Bronchial epithelial cell (primary cell): ENCODE measurements at places on chromosomes 12 and 14.

DNA sequence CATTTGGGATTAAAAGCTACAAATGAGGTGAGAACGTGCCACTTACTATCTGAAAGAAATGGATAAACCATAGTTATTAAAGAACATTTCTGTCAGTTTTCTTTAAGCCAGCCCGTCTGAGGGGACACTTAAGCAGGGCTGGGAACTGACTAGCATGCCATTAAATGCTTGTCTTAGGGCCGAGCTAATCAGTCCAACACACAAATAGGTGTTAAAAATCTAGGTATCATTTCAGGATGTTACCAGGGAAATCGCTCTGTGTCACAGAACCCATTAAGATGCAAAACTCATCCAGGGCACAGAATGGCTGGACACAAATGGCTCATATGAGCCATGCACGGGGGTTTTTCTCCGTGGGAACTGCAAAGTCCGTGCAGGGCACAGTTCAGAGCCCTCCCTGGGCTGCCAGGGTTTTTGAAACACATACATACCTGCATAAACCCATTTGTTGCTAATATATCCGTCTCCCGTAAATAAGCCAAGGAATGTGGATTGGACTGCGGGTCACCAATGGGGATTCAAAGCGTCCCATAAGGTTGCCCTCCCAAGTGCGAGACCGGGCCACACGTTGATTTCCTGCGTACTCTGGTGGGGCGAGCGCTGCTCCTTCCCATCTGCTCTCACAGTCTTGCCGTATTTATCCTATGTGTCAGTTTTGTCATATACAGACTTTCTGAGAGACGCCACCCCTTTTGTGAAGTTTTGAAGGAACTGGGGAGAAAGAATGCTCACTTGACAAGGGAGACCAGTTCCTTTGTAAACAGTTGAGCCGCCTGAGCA is 5.4 kb upstream of the GSC start:
- DNase-seq, result no peak

DNA sequence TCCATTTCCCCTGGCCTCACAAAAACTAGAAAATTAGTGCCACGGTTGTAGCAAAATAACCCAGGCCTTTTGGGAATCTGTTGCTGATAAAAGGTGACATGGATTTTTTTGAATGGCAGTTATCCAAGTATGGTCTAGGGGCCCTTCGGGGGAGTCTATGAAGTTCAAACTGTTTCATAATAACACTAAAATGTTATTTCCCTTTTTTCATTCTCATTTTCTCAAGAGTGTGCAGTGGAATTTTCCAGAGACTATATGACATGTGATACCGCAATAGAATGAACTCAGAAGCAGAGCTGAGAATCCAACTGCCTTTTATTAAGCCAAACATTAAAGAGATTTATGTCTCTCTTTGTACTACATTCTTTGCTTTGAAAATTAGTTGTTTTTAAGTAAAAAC is 26.9 kb downstream of the GSTZ1 start:
- no peak for DNase-seq

DNA sequence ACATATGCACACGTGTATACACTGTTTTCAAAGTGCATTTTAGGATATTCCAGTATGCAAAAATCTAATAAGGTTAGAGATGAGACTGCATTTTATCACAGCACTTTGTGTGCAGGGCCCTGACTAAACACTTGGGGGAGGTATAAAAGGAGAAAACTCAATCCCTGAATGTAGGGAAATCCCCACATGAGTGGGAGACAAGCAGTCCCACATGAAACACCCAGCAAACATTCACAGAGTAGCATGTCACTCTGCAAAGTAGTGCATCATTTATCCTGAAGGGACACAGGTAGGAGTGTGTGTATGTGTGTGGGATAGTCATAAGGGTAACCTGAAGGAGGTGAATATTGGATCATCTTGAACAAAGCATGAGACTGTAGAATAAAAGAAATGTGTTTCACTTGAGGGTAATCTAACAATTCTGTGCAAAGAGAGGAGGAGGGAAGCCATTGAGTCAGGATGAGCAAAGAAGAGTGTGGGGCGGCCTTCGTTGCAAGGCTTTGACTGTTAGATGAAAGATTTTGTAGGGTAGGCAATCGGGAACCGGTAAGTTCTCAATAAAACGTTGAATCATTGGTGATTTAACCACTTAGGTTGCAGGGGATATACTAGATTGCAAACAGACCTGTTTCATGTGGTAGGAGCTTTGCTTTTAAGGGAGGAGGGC is 2.9 kb downstream of the PRPF40B start:
- DNase-seq, result peak; percentile 22

GRCh38 chr12:29155079-29155478 is 6.0 kb downstream of the FAR2 start:
- DNase-seq, result no peak

- DNase-seq, result no peak
Measured at GRCh38 chr14:45156067-45156466, 20.3 kb downstream of the FANCM start.

DNA sequence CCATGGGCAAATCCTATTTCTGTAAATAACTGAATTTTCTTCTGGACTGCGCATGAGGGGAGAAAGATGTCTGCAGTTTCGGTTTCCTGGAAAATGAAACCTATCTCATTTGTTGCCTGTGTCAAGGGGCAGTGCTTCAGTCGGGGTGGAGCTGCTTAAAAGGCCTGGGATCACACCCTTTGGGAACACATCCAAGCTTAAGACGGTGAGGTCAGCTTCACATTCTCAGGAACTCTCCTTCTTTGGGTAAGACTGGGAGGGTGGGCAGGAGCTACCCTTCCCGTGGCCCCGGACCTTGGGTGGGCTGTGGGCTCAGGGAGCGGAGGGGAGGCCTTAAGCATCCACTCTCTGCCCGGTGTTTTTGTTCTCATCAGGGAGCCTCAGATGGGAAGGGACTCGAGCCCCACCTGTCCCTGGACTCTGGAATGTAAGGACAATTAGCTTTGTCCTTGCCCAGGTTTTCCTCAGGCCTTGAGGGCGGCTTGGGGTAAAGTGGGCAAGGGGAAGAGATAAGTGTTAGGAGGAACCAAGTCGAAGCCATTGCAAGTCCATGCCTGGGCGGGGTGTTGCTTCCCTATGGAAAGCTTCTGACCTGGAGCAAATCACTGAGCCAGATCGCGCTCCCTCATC is at the start of gene IFI27:
Gene IFI27 (plus strand): TSS at position 185 of the 630 bp plus-strand sequence.
- peak; percentile 50 for DNase-seq

DNA sequence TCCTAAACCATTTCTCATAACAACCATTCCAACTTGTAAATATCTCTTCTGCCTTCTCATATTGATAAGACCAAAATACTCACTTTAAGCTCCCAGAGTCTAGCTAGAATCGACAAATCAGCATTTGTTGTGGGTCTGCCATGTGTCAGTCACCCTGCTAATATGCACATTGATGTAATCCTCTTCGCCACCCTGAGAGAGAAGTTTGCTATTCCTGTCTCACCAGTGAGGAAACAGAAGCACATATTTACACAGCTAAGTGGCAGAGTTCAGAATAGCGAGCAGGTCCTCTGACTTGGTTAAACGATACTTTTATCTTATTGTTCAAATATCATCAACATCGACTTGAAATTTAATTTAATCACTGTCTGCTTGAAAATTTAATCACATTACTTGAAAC is 142.1 kb downstream of the ANO4 start:
- DNase-seq, result no peak

GRCh38 chr12:24034160-24034559 is 84.7 kb upstream of the SOX5 start:
- no peak for DNase-seq

- DNase-seq, result peak; percentile 85
Measured at GRCh38 chr12:87820524-87821202, 208.5 kb downstream of the C12orf50 start.

DNA sequence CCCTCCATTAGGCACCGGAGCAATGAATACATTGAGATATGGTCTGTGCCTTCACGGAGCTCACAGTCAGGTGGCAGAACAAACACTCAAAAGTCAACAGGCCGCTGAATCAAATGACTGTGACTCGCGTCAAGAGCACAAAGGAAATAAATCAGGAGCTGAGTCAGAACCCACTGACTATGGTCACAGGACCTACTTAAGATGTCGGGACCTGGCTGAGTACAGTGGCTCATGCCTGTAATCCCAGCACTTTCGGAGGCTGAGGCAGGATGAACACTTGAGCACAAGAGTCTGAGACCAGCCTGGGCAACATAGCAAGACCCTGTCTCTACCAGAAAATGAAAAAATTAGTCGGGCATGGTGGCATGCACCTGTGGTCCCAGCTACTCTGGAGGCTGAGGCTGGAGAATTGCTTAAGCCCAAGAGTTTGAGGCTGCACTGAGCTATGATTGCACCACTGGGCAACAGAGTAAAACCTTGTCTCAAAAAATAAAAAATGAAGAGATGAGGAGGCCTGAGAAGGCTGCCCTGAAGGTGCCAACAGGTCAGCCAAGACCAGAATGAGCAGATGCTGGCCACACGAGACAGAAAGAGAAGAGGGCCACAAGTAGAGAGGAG is 19.9 kb downstream of the TMEM233 start:
- DNase-seq, result peak; percentile 69

GRCh38 chr12:85260896-85261295 is 19.1 kb upstream of the ALX1 start:
- DNase-seq, result peak; percentile 34

DNA sequence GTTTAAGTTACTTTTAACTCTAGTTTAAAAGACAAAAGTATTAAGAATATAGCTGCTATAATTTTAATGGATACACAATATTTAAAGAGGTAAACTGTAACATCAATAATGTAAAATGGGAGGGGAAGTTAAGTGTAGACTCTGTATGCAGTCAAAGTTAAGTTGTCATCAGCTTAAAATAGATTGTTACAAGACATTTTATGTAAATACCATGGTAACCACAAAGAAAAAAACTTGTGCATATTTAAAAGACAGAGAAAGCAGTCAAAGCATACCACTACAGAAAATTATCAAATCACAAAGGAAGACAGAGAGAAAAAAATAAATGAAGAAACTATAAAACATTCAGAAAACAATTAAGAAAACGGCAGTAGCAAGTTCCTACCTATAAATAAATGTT is 73.3 kb downstream of the CEP128 start:
- no peak for DNase-seq
